ENCODE measurements at places on chromosomes 3 and 15. TPM values are rescaled to one million over a fixed set of nuclear protein-coding genes. Genes with fewer than 3 reads are reported as not detected.

IL17RB gene
- not detected for total RNA-seq

A4GNT gene
- not detected for total RNA-seq

DNA sequence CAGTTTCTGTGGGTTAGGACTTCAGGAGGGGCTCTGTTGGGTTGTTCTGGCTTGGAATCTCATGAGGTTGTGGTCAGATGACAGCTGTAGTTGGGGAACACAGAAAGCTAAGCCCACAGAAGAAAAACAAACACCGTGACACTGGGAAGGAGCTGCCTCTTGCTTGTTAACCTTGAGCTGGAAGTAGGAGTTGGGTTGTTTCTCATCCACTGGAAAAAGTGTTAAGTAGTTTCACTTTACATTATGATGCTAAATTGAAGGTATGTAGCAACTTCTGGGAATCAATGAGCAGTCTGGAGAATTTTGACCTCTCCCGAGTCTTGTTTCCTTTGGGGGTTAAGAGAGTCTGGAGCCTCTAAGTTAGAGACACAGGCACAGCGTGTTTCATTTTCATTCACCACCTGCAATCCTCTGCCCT is 20.4 kb downstream of the HACD3 start:
- DNase-seq: no peak
- no peaks in the 10 kb centered on the region for H3K27me3 ChIP-seq
- H3K27ac ChIP-seq: no peak overlapping the region
- H3K4me1 ChIP-seq: peaks cover 13% of the 10 kb centered on the region
- no peak overlapping the region for H3K4me3 ChIP-seq
- H3K36me3 ChIP-seq: peaks cover 5% of the 10 kb centered on the region

ENTPD3 gene
- not detected for total RNA-seq

DPP8 gene
- total RNA-seq: 38.3 TPM

DNA sequence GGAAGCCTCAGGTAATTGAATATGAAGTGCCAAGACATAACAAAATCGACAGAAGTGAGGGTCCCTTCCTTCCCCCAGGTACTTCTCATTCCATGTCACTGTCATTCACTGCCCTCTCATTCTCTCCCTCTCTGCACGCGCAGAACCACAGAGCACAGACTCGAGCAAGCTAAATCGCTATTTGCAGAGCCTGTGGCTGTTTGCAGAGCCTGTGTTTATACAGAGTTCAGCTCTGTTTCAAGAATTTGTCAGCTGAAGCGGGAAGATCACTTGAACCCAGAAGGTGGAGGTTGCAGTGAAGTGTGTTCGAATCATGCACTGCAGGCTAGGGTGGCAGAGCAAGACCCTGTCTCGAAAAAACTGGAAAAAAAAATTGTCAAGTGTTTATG is 2.5 kb downstream of the VILL start:
- no peak for DNase-seq
- H3K4me3 ChIP-seq: no peak overlapping the region
- H3K27me3 ChIP-seq: no peaks in the 10 kb centered on the region
- no peaks in the 10 kb centered on the region for H3K36me3 ChIP-seq
- H3K27ac ChIP-seq: no peak overlapping the region

- H3K4me1 ChIP-seq: peaks cover 6% of the 10 kb centered on the region
- no peaks in the 10 kb centered on the region for H3K36me3 ChIP-seq
- no peak overlapping the region for H3K27ac ChIP-seq
- H3K27me3 ChIP-seq: no peaks in the 10 kb centered on the region
- DNase-seq: no peak
- no peak overlapping the region for H3K4me3 ChIP-seq
These were observed 110.3 kb downstream of the PPP2R3A start for GRCh38 chr3:136075811-136076210.

BRPF1 gene
- total RNA-seq: 21.0 TPM

MESP1 gene
- not detected for total RNA-seq

DNA sequence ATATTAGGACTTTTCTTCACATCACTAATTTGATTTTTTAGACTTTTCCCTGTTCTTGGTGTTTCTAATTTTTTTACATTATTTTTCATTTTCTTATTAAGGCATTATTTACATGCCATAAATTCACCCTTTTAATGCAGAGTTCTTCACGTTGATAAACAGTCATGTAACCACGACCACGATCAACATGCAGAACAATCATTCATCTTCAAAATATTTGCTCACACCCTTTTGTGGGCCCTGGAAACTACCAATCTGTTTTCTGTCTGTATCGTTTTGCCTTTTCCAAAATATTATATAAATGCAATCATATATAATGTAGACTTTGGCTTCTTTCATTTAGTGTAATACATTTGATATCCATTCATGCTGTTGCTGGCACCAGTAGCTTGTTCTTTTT is 48.7 kb downstream of the ARRDC4 start:
- no peak for DNase-seq
- H3K4me3 ChIP-seq: no peak overlapping the region
- H3K36me3 ChIP-seq: no peaks in the 10 kb centered on the region
- no peaks in the 10 kb centered on the region for H3K4me1 ChIP-seq
- no peak overlapping the region for H3K27ac ChIP-seq
- H3K27me3 ChIP-seq: no peaks in the 10 kb centered on the region

GRCh38 chr3:130242850-130243569 is 102.5 kb upstream of the COL6A5 start:
- no peak overlapping the region for H3K27ac ChIP-seq
- no peak overlapping the region for H3K4me3 ChIP-seq
- H3K27me3 ChIP-seq: no peaks in the 10 kb centered on the region

SNTN gene
- not detected for total RNA-seq

PPARG gene
- total RNA-seq: 8.5 TPM

All from thoracic aorta (tissue), 2 donors.